ENCODE measurements at places on chromosomes 7 and 10.

DNA sequence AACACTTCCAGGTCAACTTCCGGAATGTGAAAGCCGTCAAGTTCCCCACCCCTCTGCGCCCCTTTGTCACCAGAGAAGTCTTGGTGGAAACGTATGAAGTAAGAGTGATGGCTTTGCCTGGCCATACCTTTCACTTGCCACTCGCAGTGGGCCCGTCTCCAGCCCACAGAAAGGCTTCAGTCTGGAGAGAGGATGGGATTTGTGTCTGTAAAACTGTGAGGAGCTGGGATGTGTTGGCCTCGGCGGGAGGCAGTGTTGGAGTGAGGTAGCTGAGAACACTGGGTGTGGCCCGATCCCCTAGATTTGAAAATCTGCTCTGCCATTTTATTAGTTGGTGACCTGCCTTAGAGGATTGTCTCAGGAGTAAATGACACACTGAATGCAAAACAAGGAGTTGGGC lies 6.4 kb downstream of the ADCK2 start:
- no peak for DNase-seq

- no peak for DNase-seq
These were observed 18.7 kb upstream of the PPP2R2D start for GRCh38 chr10:131882151-131882550.

- no peak for DNase-seq
These were observed 202.2 kb downstream of the PHF14 start for GRCh38 chr7:11175887-11176286.

DNA sequence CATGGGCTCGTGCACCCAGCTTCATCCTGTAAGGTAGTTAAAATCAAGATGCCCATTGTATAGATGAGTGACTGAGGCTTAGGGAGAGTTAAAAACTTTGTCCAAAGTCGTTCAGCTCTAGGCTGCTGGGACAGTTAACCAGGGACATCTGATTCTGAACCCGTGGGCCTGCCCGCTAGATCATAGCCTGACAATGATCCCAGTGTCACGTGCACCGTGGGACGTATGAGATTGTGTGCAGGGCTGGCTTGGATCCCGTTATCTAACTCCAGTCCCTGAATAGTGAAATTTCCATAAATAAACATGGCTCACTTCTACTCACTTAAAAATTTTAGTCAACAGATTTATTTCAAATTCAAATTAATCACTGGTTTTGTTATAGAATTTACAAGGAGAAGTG lies 24.9 kb downstream of the C10orf120 start:
- no peak for DNase-seq

GRCh38 chr7:113968713-113969112 lies 49.9 kb upstream of the PPP1R3A start:
- no peak for DNase-seq

GRCh38 chr10:31383810-31384588 lies 65.0 kb downstream of the ZEB1 start:
- DNase-seq, result peak; percentile 14

- no peak for DNase-seq
These were observed 106.8 kb upstream of the CTTNBP2 start for GRCh38 chr7:117979954-117980497.

DNA sequence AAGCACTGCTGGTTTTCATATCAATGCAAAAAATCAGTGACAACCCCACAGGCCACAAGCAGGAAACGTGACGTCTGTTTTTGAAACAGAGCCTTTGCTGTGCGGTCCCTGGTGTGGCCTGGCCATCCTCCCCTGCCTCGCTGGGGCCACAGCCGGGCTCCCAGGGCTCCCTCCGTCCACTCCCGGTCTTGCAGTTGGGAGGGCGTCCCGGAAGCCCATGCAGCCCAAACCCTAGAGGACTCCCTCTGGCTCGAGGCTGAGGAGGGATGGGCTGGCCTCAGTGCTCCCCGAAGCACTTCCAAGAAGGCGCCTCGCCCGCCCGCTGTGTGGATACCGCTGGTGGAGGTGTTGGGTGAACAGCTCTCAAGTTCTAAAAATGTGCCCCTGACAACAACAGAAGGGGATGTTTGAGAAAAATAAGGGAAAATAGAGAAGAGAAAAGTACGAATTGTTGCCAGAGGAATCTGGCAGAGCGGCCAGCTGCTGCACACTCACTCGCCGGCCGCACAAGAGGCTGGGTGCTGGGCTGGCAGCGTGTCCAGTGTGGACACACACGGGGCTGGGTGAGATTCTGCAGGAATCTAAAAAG lies 73.5 kb downstream of the ZRANB1 start:
- no peak for DNase-seq

- no peak for DNase-seq
These were observed 92.4 kb upstream of the TMEM72 start for GRCh38 chr10:44818701-44819127.

DNA sequence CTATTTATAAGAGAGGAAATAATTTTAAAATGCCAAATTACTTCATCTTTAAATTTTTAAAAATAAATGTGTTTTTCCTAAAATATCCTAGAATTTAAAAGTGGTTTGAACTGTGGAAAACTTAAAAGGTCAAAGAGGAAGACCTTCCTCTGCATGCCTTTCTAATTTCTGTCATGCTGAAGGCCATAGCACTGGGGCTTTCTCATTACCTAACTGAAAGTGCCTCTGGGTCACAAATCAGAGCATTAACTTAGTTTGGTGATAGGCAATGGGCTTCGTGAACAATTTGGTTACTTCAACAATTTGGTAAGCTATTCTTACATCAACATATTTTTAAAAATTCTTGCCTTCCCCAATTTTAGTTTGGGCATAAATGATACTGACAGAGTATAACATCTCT lies 100.2 kb upstream of the SAMD8 start:
- no peak for DNase-seq

DNA sequence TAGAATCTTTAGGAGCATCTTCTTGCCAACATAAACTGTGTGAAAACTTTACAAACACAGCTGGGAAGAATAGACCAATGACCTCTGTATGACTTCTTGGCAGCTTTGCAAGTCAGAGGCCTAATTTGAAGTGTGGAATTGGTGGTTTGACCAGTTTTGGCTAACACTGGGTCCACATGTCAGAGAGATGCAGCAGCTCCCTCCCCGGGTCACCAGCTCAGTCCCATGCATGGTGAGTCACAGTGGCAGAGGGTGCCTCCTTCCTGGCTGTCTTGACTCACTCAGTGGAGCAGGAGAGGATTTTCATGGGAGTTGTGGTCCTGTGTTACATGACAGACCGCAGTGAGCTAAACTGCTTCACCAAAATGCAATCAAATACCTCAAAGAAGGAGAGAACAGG lies 8.2 kb upstream of the STARD3NL start:
- DNase-seq, result no peak

DNA sequence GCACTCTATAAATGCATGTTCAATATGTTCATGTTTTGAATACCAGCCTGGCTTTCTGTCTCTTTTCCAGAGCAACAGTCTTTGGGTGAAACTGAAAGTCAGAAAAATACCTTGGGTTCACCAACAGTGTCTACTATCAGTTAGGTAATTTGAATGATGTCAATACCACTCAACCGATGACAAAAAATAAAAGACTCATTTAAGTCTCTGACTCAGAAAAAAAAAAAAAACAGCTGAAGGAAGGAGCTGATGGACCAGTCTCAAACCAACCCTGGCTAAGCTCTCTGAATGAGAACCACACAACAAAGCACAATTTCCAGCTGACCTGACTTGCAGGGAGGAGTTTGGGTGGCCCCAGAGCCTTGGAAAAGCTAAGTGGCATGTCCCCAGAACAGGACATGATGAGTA lies 42.5 kb downstream of the ABLIM1 start:
- no peak for DNase-seq

GRCh38 chr10:1472178-1472958 lies 265.0 kb downstream of the ADARB2 start:
- no peak for DNase-seq

GRCh38 chr10:99276848-99277486 lies 41.3 kb upstream of the HPSE2 start:
- no peak for DNase-seq

- no peak for DNase-seq
These were observed 45.3 kb upstream of the ZMIZ1 start for GRCh38 chr10:79023240-79024162.

DNA sequence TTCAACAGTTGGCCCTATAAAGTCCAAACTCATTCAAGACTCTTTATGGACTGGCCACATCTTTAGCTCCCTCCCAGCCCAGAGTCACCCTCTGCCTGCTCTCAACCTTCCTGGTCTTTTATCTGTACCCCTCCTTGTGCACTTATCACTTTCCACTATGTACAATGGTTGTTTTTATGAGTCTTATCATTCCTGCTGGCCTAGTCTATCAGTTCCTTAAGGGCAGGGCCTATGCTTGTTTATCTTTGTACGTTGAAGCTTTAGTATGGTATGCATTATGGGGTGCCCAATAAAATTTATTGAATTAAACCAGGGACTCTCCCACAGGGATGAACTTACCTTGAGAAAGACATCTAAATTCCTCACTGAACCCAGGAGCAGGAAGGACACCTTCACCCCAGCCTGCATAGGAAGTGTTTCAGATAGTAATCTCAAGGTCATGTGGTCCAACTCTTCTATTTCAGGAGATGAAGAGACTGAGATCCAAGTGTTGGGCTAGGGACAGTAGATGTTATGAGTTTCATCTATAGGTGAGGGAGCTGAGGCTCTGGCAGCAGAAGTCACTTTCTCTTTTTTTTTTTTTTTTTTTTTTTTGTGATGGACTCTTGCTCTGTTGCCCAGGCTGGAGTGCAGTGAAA lies 13.3 kb upstream of the PDCD4 start:
- no peak for DNase-seq

- no peak for DNase-seq
These were observed 178.4 kb downstream of the NSUN6 start for GRCh38 chr10:18472977-18473376.

- no peak for DNase-seq
These were observed 302.6 kb upstream of the LYZL1 start for GRCh38 chr10:28986117-28986792.

- no peak for DNase-seq
These were observed 60.3 kb upstream of the RAB11FIP2 start for GRCh38 chr10:118107040-118107439.

- DNase-seq, result no peak
These were observed 77.3 kb downstream of the GRK5 start for GRCh38 chr10:119284679-119285096.

- DNase-seq, result no peak
These were observed 10.1 kb downstream of the CNOT4 start for GRCh38 chr7:135499818-135500217.

DNA sequence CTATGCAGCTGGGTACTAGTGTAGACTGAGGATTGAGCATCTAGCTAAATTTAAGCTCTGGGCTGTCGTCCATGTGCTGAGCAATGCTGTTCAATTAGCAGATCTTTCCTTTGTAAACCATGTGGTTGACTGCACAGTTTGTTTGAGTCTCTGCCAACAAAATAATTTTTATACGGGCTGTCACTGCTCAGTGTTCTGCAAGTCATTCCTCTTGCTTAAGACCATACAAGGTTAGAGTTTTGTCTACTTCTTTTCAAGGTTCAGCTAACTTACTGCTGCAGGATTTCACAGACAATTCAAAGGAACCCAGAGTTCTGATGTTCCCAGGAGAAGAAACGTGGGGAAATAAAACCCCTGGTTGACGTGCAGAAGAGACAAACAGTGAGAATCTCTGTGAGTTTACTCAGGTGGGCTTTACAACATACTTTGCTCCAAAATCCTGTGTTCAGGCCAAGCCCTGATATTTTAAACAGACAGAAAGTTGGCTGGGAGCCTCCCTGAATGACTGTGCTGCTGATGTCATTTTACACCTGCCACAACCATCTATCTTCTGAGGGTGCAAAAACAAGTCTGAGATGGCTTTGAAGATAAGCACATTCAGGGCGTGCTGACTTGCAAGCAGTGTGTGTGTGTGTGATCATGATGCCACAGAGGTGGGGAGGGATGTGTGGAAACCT lies 177.1 kb upstream of the SVIL start:
- DNase-seq, result no peak

DNA sequence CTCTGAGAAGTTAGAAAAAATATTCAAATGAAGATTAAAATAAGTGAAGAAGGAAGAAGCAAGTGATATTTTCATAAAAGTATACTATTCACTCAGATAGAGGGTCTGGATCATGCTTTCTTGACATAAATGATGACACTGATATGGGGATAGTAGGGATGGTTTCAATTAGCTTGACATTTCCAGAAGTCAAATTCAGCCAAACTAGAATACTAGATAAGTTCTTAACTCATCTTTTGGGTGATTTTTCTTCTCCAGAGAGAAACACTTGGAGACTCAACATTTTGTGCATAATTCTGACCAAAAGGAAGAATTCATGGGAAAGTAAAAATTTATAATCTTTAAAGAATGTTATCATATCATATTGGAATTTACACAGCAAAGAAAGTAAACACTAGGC lies 152.0 kb upstream of the LRGUK start:
- no peak for DNase-seq

- DNase-seq, result no peak
These were observed 2.0 kb upstream of the RNF32 start for GRCh38 chr7:156638443-156639077.

GRCh38 chr7:30148951-30149459 lies 14.2 kb downstream of the MTURN start:
- DNase-seq, result no peak

- DNase-seq, result no peak
These were observed 15.9 kb downstream of the FAM149B1 start for GRCh38 chr10:73183667-73184281.

DNA sequence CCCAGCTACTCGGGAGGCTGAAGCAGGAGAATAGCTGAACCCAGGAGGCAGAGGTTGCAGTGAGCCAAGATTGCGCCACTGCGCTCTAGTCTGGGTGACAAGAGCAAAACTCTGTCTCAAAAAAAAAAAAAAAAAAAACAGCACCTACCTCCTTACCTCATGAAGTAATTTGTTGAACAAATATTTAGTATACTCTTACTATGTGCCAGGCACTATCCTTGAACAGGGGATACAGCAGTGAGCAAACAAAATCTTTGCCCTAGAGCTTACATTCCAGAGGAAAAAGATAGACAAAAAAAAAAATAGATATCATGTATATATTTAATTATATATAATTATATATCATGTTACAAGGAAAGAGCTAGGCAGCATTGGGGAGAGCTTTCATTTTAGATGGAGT lies 36.4 kb upstream of the HERPUD2 start:
- no peak for DNase-seq

DNA sequence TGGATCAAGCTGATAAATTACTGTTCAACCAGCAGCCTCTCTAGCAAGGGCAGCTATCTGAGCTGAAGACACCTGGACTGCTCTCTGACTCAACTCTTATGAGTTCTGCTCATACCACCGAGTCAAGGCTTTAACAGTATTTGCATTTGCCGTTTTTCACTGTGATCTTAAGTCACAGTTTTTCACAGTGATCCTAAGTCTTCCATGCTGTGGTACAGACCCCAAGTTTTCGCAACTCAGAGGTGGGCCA lies 31.3 kb downstream of the PIP4K2A start:
- DNase-seq, result no peak

GRCh38 chr7:13933091-13933490 lies 56.4 kb downstream of the ETV1 start:
- DNase-seq, result no peak

DNA sequence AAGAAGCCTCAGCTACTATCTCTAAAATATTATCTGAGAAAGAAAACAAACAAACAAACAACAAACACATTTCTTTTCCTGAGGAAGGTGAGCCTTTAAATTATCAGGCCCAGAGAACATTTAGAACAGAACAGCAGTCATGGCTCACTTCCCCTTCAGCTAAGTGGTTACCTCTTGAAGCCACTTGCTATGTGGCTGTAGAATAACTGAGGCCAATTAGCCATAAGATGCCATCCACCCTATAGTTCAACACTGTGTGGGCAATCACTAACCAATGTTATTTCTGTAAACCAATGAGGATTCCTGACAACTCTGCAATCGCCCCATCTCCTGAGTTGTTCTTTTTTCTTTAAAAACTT lies 3.7 kb upstream of the UPP1 start:
- no peak for DNase-seq

GRCh38 chr10:1182280-1183032 lies 126.3 kb downstream of the WDR37 start:
- DNase-seq, result no peak

Data from GM12892 (cell line).